Stomach (tissue), 19 donors: ENCODE measurements at places on chromosomes 12 and 14.

GRCh38 chr12:132525833-132526455, 36.0 kb downstream of the FBRSL1 start:
- DNase-seq: no peak

DNA sequence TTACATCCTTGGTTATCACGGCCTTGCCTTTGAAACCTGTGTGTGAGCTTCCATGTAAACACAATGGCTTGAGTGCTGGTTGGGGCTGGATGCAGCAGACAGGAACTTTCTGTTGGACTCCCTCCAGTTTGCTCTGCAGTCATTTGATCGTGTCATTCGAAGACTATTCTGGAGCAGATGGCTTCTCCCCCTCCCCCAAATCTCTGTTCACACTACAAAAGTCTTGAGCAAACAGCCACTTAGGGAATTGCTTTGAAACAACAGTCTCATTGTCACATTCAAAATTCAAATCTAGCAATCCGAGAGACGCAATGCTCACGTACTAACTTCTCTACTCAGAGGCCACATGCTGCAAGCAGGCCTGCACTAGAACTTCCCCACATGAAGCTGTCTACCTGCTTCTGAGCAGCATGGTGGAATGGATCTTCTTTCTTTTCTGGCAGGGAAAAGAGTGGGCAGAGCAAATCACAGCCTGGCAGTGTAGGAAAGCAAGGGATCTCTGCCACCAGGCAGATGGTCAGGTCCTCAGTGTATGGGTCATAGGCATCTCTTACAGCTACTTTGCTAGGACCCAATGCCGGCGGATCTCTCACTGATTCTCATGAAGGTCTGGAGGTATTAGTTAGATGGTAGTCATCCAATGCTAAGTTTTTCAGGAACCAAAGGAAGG, 214.2 kb downstream of the PPM1H start:
- no peak for DNase-seq

DNA sequence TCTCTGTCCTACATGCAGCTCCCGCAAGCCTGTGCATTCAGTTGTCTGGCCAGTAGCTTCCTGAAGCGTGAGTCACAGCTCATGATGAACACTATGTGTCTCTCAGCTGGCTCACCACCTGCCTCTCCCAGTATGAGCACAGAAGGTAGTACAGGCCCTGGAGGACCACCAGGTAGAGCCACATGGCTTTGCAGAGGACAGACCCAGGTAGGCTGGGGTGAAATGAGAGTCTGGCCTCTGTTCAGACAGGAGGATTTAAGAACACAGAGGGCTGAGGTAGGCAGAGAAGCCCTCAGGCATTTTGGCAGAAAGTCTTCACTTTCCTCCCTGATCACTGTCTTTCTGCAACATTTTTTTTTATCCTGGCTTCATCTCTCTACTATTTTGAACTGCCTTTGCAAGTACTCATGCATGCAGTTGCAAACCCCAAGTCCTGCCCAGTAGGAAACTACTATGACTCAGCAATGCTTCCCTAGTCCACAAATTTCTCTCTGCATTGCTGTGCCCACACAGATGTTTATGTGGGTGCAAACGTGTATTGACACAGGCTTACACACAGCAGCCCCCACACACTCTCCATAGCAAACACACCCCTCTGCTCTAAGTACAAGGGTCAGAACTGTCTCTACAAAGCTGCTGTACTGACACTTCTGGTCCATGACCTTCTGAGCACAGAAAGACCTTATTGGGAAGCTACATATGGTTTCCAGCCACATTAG, 7.2 kb upstream of the SDR9C7 start:
- DNase-seq: no peak

- no peak for DNase-seq
These were observed 18.8 kb upstream of the GALNT9 start for GRCh38 chr12:132348176-132348575.

DNA sequence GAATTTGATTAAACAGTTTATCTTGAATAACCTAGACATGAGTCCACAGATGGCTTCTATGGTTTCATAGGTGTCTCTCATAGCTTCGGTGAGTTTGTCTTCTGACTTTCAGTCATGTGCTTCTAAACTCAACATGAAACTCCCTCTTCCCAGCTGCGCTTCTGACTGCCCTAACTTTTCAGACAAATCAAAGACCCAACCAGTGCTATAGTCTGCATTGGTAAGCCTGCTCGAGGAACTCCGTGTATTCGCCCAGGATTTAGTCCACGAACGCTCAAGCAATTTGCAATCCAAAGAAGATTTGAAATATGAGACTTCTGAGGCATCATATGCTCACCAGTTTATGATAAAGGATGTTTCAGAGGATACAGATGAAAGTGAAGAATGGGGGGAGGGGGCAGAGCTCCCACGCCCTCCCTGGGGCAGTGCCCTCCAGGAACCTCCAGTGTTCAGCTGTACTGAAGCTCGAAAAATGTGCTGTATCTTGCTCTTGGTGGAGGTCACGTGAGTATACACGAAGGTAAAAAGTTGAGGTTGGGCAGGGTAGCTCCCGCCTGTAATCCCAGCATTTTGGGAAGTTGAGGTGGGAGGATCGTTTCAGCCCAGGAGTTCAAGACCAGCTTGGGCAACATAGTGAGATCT, 5.2 kb upstream of the RILPL2 start:
- DNase-seq: no peak

GRCh38 chr14:65676361-65677014, 264.0 kb downstream of the FUT8 start:
- no peak for DNase-seq

- no peak for DNase-seq
These were observed 105.1 kb downstream of the TMTC3 start for GRCh38 chr12:88247241-88247643.

- peak; percentile 30 for DNase-seq
These were observed 1465.4 kb upstream of the FLRT2 start for GRCh38 chr14:84064316-84065125.

DNA sequence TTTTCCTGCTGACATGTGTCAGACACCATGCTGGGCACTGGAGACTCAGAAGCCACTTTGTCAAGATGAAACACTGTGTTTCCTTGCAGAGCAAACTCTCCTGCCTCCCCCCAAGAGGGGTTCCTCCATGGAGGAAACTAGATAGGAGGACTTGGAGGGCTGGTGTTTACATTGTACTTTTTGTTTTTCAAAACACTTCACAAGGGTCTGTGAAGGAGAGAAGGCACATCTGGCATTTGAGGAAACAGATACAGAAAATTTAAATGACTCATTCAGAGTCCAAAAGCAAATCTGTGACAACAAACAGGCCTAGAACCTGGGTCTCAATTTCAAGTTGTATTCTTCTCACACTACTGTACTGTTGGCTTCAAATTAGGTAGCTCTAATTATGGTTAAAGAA, 6.7 kb upstream of the CDKL1 start:
- DNase-seq: no peak

- DNase-seq: no peak
These were observed 79.0 kb downstream of the PLCZ1 start for GRCh38 chr12:18658829-18659228.

GRCh38 chr14:22640192-22640591, 4.0 kb downstream of the OR6J1 start:
- DNase-seq: no peak

- no peak for DNase-seq
These were observed 13.7 kb upstream of the ITGA5 start for GRCh38 chr12:54432815-54433164.

- no peak for DNase-seq
These were observed 40.4 kb downstream of the SETD3 start for GRCh38 chr14:99440278-99440677.

DNA sequence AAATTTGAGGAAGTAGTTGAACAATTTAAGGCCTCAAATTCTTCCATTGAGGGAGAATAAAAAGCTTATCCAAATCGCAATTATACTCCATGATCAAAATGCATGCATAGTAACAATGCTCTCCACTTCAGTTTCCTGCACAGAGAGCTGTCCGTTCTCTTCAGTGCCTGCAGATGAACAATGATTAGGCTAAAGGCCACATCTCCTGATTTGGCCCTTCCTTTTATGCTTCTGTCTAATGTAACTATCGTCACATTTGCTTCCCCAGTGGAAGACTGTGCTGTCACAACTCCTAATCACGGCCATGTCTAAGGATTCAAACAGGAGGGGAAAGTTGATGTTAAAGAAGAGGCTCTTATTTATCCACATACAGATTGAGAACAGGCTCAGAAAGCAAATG, 113.6 kb upstream of the NPAS3 start:
- no peak for DNase-seq

DNA sequence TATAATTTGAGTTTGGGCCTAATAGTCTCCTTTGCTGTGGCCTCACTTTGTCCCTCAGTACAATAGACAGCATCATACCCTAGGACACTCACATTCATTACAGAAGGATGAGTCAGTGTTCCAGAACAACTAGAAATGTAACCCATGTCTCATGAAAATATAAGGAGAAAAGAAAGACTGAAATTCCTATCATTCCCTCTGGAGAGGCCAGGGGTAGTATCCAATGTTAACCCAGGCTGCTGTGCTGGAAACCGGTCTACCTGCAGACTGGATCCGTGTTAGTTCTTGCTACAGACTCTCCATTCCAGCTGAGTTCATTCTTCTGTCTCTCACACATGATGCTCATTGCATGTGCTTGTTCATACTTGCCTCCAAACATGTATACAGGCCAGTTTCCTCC, 75.8 kb upstream of the HOXC13 start:
- DNase-seq: no peak

DNA sequence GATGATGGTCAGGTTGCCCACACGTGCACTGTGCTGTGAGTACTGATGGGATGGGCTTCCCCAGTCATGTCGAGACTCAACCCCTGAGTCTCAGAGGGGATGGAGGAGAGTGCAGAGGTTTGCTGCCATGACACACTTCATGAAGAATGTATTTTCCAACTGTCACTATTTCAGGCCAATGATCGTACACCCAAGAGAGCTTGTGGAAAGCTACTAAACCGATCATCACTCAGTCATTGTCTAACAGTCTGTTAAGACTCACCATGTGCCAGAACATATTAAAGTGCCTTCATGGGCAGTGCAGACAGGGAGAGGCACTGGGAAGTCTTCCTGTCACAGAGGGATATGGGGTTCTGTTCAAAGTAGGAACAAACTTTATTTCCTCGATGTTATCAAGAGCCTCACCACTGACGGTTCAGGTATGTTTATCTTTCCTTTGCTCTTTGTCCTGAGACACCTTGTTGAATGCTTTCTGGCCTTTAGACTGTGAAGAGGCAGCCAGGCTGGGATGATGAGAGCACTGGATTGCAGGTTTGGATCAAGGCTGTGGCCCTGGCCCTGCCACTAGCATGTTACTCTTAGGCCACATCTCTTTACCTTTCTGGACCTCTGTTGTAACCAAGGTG, 41.6 kb upstream of the NTF3 start:
- no peak for DNase-seq

GRCh38 chr12:72679147-72679757, 407.1 kb downstream of the TRHDE start:
- no peak for DNase-seq

DNA sequence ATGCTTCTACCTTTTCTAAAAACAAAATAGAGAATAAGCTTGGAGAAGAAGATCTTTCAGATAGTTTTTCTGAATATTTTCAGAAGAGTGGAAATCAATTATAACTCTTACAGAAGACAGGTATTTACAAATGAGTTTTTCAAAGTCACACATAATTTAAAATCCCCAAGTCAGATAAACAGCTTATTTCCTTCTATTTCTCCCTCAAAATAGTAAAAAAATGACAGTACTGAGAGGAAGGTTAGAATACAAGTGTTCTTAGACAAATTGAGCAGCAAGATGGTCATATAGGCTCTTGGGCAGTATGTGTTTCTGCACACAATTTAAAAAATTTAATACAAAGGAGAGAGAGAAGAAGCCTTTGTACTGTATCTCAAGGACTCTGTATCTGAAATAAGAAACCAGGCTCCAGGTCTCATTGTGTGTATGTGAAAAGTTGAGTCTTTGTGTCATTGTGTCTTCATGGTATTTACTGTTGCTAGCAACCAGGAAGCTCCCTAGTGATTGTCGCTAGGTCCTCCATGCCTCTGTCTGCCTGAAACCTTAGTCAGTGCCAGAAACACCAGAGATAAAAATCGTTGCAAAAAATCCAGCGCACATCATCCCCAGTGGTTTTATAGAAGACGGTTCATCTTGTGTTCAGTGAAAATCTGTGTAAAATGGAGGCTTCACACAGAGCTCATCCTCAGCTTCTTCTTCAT, 12.9 kb upstream of the TUBA1A start:
- peak; percentile 82 for DNase-seq
